ENCODE measurements at places on chromosomes 2 and 18.

DNA sequence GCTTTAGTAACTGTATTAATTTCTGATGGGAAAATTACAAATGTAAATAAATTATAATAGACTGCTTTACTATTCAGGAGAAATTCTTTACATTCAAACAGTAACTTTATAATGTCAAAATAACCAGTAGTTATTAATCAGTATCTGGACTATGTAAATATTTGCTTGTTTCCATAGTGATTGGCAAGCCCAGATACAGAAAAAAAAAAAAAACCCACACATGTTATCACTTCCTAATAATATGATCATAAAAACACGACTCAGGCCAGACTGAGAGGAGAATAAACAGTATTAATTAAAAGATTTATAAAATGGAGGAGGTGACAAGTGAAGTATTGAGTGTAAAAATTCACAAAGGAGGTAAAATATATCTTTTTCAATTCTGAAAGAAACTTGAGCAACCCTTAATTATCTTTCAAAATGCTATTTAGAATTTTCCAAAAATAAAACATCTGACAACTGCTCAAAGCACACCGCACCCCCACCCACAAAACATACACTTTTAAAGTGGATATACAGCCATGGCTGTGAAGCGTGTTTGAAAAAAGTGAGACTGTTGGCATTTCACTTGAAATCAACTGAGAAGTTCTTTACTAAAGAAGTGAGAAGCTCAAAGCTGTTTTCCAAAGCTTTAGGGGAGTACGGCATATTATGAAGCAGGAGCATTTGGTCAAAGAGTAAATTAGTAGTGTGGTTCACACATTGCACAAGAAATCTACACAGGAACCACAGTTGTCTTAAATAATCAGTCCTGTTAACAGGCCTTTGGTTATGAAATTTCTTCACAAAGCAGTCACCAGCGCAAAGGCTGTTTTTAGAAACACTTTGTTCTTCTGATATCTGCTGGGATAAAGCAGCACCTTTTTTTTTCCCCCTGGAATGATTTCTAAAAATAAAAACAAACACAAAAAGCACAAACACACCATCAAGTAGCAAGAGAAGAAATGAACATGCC is 475.8 kb downstream of the TXNL1 start:
- no peak for DNase-seq

DNA sequence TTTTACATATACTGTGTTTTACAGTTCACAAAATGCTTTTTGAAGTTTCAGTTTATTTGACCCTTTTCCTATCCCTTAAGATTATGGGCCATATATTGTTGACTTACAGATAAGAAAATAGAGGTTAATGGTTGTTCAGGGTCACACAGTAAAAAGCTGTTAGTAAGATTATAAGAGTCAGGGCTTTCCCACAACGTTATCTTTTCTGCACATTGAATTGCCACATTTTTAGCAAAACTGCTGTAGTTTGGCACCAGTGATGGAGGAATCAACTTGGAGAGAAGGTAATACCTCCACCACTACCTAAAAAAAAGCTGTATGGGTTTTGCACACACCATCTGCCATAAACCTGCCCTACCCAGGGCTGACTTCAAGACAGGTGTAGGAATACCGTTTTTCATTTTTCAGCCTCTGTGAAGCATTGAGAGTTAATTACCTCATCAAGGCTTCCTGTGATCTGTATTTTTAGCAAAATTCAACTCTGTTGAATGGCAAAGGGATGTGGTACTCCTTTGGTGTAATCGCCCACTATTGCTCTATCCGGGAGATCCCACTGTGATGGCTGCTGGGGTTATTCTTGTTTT is 5.0 kb downstream of the SOWAHC start:
- DNase-seq = no peak

DNA sequence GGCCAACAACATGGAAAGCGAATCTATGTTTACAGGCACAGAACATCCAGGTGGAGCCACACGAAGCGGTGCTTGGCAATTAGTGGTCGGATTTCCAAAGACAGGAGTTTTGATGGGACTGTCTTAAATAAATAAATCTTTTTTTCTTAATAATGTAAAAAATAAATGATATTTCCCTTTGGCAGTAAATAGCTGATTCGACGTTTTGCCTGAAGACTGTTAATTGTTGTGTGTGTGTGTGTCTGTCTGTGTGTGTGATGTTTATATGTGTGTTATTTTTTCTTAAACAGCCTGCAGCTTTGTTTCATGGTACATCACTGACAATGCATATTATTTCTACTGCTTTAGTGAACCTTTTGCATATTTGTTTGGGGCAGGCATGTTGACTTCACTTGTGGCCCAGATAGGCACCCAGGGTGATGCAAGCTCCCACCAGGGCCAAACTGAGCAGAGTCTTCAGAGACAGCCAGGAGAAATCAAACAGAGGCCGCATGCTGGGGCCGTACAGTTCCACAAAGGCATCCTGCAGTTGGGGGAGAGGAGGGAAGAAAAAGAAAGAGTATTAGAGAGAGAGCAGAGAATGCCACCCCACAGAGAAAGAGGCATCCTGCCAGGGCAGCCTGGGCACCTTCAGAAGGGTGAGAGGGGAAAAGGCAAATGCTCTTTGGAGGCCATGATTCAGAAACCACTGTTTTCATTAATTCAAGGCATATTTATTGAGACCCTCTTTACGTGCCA is 191.2 kb downstream of the BCL2 start:
- DNase-seq = no peak

DNA sequence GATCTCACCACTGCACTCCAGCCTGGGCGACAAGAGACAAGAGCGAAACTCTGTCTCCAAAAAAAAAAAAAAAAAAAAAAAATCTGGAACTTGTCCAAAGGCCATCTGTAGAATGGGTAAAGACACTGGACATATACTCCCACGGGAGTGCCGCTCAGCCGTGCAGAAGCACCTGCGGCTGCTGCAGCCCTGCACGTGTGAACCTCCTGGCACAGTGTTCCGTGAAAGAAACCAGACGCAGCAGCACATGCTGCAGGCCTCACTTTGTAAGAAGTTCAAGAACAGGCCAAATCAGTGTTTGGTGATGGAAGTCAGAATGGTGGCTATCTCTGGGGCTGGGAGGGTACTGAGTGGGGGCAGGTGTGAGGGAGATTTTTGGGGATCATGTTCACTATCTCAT is 6.5 kb downstream of the CHRND start:
- DNase-seq = no peak

DNA sequence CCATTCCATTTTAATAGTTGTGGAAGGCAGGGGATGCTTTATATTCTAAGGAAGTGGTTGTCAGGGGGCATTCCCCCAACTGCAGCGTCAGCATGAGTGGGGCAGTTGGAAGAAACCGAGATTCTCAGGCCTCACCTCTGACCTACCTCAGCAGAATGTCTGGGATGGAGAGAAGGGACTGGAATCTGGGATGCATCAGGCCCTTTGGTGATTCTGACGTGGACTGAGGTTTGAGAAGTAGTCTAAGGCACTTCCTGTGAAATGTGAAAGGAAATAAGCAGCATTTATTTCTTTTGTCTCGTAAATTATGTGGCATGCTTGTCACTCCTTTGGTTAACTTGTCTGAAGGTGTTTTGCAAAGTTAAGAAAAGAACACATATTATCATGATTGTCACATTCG is 540.7 kb upstream of the NETO1 start:
- no peak for DNase-seq

GRCh38 chr2:215536510-215536909 is 100.6 kb upstream of the FN1 start:
- DNase-seq = no peak

DNA sequence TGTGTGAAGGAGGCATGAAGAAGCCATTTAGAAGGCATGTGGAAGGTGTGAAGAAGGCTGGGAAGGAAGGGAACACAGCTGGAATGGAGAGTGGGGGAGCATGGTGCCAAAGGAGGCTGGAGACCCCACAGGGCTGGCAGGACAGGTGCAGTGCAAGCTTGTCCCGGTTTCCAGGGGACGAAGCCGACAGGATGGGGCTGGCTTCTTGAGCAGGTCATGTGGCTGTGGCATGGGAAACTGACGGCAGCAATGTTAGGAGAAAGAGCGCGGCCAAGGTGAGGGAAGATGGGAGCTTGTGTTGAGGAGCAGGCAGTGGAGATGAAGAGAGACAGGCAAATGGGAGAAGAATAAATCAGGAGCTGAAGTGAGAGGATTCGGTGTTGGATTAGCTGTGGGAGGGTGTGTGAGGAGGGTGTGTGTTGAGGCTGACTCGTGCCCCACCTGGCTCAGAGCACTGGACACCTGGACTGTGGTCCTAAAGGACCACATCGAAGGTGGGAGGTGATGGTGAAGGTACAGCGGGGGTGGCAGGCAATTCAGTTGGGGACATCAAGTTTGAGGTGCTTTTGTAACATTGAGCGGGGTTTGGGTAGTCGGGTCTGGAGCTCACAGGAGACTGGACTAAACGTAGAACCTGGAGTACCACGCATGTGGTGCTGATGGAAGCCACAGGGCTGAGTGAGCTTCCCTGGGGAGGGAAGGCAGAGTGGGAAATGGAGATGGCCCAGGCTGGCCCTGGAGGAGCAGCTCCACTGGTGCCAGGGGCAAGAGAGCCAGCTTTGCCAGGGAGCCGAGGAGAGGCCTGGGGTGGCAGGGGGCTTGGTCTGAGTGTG is 165.6 kb upstream of the HDAC4 start:
- no peak for DNase-seq

- no peak for DNase-seq
These were observed 370.1 kb downstream of the IRS1 start for GRCh38 chr2:226429476-226429875.

DNA sequence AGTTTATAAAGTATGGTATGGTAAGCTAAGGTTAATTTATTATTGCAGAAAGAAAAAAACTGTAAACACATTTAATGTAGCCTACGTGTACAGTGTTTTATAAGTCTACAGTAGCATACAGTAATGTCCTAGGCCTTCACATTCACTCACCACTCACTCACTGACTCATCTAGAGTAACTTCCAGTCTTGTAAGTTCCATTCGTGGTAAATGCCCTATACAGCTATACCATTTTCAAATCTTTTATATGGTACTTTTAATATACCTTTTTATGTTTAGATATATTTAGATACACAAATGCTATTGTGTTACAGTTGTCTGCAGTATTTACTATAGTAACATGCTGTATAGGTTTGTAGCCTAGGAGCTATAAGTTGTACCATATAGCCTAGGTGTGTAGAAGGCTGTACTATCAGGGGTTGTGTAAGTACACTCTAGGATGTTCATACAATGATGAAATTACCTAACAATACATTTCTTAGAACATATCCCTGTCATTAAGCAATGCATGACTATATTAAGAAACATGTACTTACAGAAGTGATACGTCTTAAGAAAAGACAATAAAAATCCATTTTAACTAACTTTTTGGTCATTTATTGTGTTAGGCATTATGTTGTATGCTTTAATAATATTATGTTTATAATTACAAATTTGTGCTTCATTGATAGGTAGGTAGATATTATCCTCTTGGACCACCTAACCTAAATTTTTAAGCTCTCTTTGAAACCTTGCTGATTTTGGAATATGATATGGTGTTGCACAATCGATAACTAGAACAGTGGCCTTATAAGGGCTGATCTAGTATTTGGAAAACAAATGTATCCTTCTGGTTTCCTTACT is 51.9 kb downstream of the VRK2 start:
- DNase-seq = no peak

DNA sequence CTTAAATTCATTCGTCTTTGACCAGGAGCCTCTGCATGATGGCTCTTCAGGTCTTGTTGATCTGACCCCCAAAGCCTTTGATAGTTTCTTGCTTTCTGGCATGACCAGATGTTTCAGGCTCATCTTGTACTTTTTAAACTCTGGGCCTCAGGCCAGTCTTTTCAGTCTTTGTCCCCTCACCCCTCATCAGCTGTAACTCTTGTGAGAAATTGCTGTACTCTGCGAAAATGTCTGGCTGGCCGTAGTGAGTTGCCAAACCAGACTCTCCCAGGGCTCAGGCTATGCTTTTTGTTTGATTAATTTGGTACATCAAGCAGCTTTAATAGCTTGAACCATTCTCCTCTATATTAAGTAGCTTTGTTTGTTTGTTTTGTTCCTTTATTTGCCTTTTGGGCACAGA is 75.9 kb downstream of the BABAM2 start:
- DNase-seq = no peak

DNA sequence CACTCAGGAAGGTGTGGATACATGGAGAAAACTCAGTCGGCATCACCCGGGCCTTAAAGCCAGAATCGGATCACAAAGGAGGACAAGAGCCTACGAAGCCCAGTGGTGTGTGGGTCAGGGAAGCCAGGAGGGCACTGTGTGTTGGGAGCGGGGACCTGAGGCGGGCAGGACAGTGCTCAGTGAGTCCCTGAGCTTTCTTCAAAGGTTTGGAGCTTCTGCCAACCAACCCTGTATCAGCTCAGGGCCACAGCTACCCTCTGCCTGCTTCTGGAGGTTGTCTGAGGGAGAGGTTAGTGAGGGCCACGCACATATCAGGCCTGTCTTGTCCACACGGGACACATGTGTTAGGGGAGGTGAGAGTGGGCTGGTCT is 52.4 kb downstream of the DYSF start:
- no peak for DNase-seq

DNA sequence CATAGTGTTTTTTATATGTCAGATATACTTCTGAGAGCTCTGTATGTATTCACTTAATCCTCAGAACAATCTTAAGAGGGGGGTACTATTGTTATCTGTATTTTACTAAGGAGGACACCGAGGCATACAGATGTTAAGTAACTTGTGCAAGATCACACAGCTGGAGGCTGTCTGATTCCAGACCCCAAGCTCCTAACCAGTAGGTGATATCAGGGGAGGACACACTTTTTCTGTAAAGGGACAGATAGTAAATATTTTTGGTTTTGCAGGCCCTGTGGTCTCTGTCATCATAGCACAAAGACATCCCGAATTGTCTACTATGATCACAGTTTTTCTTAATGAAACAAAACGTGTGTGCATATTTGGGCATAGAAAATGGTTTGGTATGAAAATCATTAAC is 143.7 kb downstream of the LAMA3 start:
- no peak for DNase-seq

- no peak for DNase-seq
These were observed 7.5 kb upstream of the MYO3B start for GRCh38 chr2:170170281-170171040.

- no peak for DNase-seq
These were observed 673 bp downstream of the CENPO start for GRCh38 chr2:24793761-24794435.

DNA sequence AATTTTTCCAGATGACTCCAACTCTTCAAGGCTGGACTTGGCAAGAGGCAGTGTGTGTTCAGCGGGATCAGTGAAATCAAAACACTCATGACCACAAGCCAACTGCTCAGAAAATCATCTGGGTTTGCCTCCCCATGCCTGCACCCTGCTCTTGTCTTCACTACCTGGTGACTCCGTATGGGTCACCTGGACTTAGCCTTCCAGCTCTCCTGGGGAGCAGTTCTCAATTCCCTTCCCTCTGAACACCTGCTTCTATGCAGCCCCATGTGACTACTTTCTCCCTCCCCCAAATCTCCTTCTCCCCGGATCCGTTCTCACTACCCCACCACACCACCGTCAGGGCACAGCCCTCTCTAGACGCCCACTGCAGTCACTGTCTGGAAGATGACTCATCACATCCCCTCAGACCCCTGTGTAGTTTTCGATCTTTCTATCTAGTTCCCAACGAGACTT is 130.2 kb upstream of the ID2 start:
- no peak for DNase-seq

Data from stimulated activated CD8-positive, alpha-beta memory T cell treated with anti-CD3 and anti-CD28 coated beads, Interleukin-15, amount 100 ng/mL, for 1 hour (primary cell).